Stimulated activated CD8-positive, alpha-beta memory T cell treated with anti-CD3 and anti-CD28 coated beads, Interleukin-4, amount 100 ng/mL, for 4 hours (primary cell): ENCODE measurements at places on chromosomes 2 and 18.

GRCh38 chr2:200174433-200175216, 131.9 kb upstream of the SPATS2L start:
- no peak for DNase-seq

- no peak for DNase-seq
These were observed 224.0 kb downstream of the CELF4 start for GRCh38 chr18:37341473-37342086.

DNA sequence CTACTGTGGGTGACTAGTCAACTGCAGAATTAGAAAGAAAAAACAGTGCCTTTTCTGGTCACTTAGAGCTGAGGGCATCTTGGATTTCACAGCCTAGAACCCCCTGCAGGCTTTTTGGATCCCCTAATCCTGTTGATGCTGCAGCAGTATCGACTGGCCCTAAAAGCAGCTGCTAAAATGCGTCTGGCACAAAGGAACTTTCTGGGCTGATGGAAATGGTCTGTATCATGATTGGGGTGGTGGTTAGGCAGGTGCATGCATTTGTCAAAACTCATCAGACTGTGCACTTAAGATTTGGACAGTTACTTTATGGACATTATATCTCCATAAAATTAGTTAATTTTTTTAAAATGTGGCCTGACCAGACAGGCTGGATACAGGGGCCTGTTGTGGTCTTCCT, 149.8 kb downstream of the KLHL29 start:
- DNase-seq: no peak

DNA sequence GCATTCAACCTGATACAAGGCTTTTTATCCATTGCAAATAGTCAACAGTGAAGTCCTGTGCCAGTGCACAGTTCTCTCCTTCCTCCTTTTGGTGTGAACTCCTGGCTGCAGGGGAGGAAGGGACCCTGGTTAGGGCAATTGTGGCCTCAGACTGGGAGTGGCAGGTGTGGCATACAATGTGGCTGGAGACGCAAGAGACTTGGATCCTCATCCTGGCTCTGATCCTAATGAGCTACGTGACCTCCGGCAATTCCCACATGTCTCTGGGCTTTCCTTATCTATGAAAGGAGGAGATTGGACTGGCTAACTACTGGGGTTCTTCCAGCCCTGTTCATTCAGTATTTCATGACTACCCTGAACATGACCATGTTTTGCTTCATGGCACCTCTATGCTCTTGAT, 10.5 kb upstream of the IL1A start:
- no peak for DNase-seq

DNA sequence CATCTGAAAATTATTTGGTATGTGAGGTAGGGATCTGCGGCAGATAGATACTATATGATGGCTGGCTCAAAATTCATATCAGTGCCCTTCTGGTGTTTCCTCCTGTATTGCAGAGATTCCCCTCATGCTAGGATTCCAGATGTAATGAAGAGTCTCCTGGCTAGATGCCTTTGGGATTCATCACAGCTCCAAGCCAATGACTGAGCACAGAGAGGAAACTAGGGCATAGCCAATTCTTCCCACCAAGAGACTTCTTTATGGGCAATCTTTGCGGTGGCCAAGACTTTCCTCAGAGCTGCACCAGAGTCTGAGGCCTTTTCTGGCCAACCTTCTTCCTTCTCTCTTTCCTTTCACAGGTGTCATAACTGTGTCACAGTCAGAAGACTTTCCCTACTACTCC, 25.5 kb upstream of the CIB4 start:
- DNase-seq: no peak

- DNase-seq: no peak
These were observed 1.1 kb downstream of the AGFG1 start for GRCh38 chr2:227473122-227473461.

DNA sequence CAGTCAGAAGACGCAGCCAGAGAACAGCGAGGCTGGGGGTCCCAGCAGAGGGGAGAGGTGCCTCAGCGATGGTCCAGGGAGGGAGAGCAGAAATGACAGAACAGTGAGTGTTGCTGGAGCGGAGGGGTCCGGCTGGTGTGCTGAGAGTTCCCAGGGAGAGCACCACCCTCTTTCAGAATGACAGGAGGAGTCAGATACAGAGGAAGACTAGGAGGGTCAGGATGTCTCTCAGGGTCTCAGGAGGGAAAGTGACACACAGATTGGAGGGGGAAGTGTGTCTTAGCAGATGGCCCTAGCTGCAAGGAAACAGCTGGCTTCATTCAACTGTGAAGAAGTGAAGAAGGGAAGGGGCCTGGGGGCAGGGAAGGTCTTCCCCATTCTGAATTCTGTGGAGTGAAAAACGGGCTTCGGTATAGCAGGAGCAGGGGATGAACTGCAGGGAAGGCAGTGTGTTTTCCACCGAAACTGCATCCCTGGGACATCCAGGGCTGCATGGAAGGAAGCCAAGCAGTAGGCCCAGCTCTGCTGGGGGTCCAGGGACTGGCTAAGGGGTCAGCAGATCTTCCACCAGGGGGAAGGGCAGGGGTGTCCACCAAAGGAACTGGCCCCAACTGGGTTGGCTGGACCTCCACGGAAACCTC, 90.0 kb upstream of the OTOS start:
- no peak for DNase-seq

- DNase-seq: no peak
These were observed 450.8 kb downstream of the DLGAP1 start for GRCh38 chr18:4004183-4004829.

GRCh38 chr2:182006595-182007341, 21.1 kb downstream of the PPP1R1C start:
- DNase-seq: no peak

GRCh38 chr2:121524685-121525425, 5.8 kb upstream of the RNU4ATAC start:
- DNase-seq: no peak

DNA sequence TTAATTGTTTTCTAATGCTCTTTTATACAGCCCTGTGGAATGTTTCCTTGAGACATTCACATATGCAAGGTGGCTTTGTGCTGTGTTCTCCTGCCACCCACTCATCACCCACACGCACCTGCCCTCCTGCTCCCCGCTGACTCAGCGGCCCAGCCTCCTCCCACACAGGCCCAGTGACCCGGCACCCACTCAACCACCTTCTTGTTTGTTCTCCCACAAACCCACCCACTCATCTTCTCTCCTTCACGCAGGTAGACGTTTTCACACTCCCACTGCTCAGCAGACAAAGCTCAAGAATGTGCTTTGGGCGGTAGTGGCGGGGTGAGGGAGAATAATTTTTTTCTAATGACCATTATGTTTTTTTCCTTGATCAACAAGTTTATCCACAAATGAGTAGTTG, 28.6 kb upstream of the NEMP2 start:
- DNase-seq: peak; percentile 72

GRCh38 chr2:101710471-101711318, 13.2 kb downstream of the MAP4K4 start:
- DNase-seq: no peak

GRCh38 chr18:44548291-44549221, 132.1 kb upstream of the SETBP1 start:
- DNase-seq: no peak

DNA sequence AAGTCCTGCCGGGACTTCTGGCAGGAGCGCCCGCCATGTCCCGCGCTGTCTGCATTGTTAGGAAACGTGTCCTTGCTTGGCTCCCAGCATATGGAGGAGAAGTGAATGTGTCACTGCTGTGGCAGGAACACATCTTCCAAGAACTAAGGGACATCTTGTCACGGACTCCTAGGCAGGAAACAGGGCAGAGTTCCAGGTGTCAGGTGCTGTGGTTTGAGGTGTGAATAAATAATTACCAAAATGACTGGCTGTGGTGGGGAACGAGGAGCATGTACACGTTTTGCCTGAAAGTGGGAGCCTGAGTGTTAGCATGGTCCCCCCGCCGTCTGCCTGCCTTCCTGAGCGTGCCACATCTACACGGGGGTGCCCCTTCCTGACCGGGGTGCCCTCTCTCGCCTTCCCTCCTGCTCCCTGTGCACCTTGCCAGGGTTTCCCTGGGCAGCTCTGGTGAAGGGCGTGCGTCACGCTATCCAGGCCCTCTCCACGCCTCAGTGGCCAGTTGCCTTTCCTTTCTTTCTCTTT, 237.5 kb downstream of the LDLRAD4 start:
- DNase-seq: no peak

DNA sequence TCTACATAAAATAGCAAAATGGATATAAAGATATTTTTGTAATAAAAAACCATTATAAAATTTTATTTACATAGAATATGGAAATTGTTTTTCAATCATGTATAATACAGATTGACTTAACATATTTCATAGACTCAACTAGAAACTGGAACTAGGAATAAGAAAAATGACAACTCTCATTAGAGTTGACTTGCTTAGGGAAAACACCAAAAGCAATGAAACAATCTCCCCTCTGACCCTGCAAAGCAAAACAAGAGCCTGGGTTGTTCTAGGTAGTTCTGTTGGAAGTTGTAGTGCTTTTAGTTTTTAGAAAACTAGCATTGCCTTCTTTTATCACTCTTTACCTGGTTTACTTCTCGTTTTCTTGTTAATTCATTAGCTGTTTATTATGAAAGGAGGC, 32.2 kb upstream of the MTIF2 start:
- DNase-seq: no peak

DNA sequence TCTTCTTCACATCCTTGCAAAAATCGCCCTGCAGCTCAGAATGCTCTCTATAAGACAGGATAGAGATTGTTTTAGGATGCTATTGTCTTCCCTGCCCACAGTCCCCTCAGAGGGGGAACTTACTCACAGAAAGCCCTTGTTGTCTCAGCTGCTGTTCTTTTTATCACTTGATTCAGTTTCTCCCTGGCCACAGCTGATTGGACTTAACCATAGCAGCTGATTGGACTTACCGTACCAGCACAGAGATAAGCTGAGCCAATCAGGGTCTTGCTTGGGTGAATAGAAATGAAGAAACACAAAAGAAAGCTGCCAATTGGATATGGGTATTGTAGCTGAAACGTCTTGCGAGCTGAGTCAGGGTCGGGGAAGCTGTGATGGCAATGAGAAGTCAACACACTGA, 194.2 kb upstream of the MEX3C start:
- no peak for DNase-seq

- no peak for DNase-seq
These were observed 48.4 kb upstream of the PIK3C3 start for GRCh38 chr18:41906528-41907146.

DNA sequence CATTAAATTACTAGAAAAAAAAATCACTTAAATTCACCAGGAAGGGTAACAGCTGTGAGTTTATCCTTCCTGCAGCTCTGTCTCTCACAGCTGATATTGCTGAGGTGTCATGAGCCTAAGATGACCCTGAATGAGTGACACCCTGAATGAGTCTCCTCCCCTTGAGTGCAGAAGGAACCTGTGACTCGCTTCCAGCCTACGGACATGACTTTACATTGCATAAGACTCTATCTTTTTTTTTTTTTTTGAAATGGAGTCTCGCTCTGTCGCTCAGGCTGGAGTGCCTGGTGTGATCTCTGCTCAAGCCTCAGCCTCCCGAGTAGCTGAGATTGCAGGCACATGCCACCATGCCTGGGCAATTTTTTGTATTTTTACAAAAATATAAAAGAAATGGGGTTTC, 14.1 kb downstream of the MRO start:
- no peak for DNase-seq

- DNase-seq: no peak
These were observed 48.9 kb upstream of the STPG4 start for GRCh38 chr2:47203995-47204394.

DNA sequence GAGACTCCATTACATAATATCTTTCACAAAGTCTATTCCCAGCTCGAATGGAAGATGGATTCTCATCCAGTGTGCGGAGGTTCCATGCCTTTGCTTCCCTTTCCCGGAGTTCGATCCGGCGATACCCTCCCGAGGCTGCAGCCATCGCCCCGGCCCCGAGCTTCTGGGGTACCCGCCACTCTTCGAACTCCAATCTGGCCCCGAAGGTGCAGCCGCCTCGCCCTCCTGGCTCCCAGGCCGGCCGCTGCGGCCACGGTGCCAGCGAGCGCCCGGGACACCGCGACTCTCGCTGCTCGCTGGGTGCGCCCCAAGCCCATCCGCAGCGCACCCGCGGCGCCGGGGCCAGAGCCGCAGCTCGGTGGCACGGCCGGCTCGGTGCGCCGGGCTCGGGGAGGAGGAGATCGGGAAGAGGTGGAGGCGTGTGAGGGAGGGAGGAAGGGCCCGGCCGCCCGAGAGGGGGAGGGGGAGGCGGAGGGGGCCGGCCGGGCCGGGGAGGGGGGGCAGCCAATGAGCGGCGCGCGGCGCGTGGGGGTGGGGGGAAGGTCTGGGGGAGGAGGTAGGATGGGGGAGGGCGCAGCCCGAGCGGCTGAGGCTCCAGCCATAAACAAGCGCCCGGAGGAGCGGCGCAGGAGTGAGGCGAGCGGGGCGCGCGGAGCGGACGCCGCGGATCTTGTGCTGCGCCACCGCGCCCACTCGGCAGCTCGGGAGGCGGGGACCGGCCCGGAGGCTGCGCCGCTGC, at the start of gene CRIM1:
TSS of gene CRIM1 (plus strand) at position 628 of the 739 bp plus-strand sequence. CDS start 515 bp downstream, outside the sequence.
- peak; percentile 51 for DNase-seq

- DNase-seq: no peak
These were observed 2.2 kb upstream of the MAPRE2 start for GRCh38 chr18:35038881-35039491.

DNA sequence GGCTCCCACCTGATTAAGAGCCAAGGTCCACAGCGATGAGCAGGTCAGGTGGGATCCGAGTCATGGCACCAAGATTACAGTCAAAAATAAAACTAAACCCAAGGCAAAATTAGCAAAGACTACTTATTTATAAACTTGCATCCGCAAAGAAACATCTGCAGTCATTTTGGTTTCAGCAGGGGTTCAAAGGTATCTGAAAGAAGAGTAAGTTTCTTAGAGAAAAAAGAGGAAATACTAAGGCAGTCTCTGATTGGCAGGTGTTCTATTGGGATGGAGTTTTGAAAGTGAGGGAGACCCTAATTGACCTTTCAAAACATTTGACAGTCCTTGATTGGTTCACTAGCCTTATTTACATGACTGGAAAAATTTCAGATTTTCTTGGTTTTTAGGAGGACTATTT, 11.0 kb upstream of the PLB1 start:
- DNase-seq: no peak

- no peak for DNase-seq
These were observed 110.2 kb upstream of the CCDC68 start for GRCh38 chr18:55069497-55069896.

DNA sequence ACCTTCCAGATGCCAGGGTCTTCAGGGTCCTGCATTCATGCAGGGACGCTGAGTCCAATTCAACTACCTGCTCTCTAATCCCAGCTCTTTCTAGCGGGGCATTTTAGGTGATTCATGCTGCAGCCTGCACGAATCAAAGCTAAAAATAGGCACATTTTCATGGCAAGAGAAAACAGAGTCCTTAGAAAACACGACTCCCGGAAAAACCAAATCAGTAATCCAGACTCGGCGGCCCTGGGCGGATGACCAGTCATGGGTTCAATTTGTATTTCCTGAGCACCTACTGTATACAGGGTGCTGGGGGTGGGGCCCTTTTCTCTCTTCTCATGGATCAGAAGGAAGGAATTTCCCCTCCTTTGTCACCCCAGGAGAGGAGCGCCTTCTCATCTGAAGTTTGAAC, 64.4 kb downstream of the LONRF2 start:
- no peak for DNase-seq

GRCh38 chr2:8312221-8312620, 369.6 kb upstream of the ID2 start:
- DNase-seq: no peak

- no peak for DNase-seq
These were observed 136.7 kb downstream of the EML6 start for GRCh38 chr2:54859997-54860701.
